ENCODE measurements at places on chromosomes 12 and 14.

DNA sequence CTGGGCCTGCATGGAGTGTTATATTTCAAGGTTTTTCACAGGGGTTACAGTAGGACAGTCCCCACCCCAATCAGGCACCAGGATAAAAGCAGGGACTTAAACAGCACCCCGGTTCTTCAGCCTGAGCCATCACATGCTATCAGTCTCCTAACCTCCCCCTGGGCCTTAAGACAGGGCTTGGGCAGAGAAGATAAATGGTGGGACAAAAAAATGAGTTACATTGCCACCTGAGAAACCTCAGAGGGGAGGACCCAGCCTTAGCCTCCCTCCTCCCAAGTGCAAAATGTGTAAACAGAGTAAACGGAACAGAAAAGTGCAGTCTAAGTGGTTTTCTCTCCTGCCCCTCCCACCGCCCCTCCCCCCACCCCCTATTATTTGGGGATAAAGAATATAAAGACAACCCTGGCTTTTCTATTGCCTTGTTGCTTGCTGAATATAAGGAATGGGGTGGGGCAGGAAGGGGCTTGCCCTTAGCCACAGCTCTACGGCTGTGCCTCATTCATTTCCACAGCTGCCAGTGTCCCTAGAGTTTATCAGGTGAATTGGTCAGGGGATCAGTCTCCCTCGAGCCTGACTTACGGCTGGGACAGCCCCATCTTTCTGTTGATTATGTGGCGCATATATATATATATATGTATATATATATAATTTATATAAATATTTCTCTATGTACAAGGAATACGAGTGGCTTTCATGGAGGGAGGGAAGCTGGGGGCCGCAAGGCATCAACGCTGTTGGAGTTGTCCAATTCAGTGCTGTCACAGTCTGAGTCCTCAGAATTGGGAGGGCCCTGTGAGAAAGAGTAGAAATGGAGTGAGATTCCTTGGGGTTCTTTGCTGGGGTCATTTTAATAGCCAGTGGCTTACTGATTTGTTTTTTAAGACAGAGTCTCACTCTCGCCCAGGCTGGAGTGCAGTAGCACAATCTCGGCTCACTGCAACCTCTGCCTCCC, 18.5 kb downstream of the MAP3K12 start:
- no peak for DNase-seq

DNA sequence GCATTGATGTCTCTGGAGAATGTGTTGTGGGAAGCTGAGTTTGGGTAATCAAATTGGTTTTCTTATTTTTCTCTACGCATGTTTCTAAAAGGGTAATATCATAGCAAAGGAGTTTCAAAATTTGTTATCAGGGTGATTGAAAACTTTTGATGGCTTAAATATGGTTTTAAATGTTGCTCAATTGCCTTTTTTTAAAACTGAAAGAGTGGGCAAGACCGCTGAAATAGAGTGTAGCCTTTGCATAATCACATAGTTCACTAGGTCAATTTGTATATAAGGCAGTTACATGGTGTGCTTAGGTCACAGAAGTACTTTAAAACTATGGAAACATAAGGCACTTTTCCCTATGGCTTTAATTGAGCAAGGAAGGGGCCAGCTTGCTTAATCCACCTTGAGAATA, 167.4 kb downstream of the SNAPC1 start:
- no peak for DNase-seq

DNA sequence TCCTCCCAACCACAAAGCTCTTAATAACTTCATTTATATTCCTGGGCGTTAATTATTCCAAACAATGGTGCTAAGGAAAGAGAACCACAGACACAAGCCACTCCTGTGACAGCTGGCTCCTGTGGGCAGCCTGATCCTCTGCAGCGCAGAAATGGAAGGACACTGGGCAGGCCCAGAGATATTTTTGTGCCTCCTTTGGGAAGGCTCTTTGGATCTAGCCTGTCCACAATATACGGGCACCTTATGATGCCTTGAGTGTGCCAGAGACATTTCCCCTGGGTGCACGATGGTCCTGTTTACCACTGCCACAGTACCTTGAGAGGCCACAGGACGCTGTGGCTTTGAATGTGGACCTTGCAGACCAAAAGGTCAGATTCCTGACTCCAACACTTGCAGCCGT, 2.1 kb downstream of the ASB2 start:
- no peak for DNase-seq

GRCh38 chr12:81162391-81163136, 84.7 kb downstream of the ACSS3 start:
- DNase-seq, result no peak

DNA sequence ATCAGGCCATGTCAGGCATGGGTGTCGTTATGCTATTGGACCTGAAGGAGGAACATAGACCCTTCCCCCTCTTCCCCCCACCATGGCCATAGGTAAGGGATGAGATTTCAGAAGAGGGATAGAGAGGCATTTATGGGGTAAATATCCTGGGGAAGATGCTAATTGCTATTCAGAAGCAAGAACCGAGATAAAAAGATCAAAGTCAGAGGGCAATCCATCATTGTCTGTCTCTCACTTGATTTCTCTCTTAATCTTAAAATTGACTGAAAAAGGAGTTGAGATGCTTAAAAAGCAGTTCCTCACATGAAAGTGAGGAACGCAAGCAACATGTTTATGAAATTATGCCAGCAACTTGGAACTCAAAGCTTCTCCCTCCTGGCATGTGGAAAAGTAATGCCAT, 212.0 kb downstream of the RPAP3 start:
- no peak for DNase-seq

DNA sequence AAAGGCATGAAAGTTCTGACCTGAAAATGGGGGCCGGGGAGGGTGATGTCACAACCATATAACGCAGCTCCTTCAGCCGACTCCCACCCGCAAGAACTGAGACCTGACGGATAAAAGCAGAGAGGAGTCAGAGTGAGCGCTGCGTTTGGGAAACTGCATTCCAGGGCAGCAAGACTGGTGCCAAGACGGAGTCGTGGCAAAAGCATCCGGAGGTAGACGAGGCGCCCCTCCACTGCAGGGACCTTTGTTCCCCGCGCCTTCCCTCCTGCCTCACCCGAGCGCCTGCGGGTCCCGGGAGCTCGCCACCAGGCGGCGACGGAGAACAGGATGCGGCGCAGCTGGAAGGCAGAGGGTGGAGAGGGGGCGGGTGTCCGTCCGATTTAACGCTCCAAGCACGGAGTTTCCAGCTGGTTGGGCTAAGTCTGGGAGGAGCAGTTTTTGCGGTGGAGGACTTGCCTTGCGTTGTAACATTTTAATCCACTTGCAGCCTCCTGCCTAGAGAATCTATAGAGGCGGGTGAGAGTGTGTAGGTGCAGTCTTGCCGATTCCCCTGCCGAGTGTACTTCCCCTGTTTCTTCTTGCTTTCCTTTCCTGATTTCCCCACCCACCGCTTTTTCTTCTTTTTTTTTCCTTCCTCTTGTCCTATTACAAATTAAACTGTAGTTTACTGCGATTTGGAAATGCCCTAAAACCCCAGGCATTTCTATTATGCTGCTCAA, 1.2 kb upstream of the CPNE8 start:
- peak; percentile 82 for DNase-seq

DNA sequence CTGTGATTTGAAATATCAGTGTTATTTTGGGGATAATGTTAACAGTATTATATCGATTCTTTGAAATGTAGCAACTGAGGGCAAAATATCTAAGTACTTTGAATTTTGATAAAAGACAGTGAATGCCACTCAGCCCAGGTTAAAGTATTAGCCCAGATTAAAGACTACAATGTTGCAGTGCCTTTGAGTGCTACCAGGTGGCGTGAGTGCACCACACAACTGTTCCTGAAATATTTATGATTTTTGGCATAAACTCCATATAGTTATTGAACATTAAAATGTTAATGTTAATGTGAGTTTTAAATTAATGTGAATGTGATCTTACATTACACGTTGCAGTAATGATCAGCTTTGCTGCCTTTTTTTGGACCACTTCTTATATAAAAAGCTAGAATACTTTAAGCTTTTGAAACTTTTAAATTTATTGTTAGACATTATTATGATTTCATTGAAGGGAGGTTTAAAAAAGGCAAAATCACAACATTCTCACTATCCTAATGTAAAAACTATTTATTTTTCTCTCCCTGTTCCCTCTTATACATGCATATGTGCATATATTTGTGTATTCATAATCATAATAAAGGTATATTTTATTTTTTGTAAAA, 22.5 kb downstream of the MRPS35 start:
- DNase-seq, result peak; percentile 34

GRCh38 chr14:38755036-38755435, 348.0 kb downstream of the SEC23A start:
- DNase-seq, result peak; percentile 25

GRCh38 chr12:121532503-121533393, 48.1 kb downstream of the KDM2B start:
- DNase-seq, result peak; percentile 83

DNA sequence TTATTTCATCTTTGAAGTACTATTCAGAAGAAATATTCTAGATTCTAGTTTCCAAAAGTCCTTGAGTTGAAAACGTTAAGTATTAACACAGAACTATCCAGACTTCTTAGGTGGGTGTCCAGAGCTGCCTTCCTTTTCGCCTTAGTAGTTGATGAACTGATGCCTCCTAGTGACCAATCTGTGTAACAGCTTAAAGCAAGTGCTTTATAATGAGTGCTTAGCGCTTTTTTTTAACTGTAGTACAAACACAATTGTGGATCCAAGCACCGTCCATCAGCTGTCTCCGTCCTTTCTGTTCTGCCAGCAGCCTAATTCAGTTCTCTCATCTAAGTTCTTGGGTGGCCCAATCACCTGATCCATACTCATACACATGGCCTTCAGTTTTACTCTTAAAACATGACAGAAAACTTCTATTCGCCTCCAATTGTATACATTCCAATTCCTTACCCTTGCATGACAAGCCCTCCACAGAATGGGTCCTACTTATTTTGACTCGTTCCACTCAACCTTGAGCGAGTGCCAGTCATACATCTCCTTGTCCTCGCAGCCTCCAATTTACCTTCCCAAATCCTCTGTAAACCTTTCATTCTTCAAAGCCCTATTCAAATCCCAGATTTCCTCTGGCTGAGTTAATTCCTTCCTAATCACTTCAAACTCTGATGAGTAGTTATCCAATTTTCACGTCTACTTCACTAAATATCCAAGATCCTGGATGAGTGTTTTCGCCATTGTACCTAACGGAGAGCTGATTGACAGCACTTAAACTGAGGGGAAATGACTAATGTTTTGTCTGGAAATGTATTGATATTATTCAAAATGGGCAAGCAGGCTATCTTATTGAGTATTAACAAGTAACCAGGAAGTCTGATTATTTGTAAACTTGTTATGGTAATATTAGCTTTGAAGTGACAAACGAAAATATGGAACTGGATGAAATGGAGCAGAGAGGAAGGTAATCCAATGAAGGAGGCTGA, 5.8 kb upstream of the PHLDA1 start:
- DNase-seq, result peak; percentile 86

- DNase-seq, result peak; percentile 92
Measured at GRCh38 chr12:55619354-55620138, 17.1 kb upstream of the OR10P1 start.

DNA sequence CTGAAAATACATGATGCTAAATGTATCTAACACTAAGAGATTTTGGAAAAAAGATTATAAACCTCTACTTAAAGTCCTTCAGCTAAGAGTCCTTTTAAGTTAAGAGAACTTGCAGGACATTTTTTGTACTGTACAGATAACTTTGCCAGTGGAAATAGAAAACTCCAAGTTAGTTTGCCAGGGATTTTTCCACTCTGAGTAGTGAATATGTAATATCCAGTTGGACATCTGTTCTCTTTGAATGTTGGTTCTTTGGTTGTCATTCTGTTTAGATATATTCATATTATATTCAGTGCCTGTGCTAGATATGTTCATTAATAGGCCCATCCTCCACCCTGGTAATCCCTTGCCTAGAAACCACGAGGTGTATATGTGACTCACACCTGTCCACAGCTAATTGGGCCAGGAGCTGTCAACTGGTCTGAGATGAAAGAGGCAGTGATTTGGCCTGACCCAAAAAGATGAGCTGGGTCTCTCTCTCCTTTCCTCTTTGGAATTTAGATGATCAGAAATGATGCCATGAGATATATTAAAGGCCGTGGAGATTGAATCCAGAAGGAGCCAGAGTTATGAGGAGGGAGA, 261.0 kb upstream of the LRIG3 start:
- no peak for DNase-seq

DNA sequence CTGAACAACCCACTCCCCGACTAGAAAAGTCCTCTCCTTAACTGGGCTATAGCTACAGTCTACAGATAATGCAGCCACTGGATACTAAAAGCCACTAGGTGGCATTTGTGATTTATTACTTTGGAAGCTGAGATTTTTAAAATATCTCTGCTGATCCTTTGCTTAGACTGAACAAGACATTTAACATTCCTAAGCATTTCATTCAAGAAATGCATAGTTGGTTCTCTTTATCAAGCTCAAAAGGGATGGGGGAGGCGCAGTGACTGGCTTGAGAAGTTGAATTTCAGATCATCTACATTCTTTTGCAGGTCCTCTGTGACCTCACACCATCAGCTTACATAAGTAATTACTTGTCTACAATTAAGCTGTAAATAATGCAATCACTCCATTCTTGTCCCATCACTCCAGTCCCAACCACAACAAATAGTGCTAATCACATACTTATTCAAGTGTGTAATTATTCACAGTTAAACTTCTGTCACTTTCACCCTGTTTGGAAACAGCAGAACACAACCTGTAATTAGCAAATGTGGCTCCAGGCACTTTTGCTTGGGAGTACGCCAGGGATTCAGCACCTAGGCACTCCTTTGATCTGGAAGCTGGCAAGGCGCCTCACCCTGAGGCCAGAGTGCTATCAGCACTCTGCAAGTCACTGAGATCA, 203.6 kb downstream of the NOVA1 start:
- peak; percentile 1 for DNase-seq

GRCh38 chr12:98763656-98764055, 118.6 kb downstream of the APAF1 start:
- no peak for DNase-seq

DNA sequence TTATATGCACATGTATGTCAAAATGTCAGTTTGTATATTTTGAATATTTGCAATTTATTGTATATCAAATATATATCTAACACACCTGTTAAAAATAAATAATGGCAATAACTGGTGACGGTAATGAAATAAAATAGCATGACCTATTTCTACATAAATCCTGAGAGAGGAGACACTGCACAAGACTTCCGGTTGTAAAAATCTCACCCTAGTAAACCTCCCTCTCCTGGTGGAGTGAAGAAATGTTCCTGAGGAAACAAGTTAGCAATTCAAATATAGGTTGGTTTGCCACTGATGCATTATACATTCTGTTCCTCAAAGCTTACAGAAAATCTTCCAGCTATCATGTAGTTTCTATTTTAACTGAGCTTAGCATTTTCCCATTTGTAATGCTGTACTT, 166.1 kb upstream of the SYT10 start:
- no peak for DNase-seq
